ENCODE measurements at places on chromosomes 11 and 22.

DNA sequence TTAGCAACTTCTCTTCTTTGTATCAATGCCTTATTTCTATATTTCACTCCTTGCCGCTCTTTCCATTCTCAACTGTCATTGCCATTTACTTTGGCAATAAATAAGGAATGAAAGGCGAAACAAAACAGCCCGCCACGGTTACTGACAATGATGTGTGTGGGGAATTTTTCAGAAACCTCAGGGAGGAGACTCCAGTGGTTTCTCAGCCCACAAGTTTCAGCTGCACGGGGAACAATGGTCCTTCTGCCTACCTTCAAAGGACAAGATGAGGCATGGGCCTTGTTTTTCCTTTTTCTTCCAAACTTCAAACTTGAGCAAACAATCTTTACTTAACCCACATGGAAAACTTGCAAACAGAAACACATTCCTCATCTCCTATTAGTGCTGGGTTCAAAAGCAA lies 409.4 kb downstream of the METTL15 start:
- DNase-seq, result no peak

- DNase-seq, result no peak
Measured at GRCh38 chr11:28318871-28319270, 210.7 kb downstream of the METTL15 start.

GRCh38 chr22:43996170-43996980 lies 27.7 kb upstream of the PARVB start:
- peak; percentile 69 for DNase-seq

GRCh38 chr11:2954263-2954662 lies 25.0 kb upstream of the PHLDA2 start:
- DNase-seq, result no peak

- peak; percentile 81 for DNase-seq
Measured at GRCh38 chr22:37316875-37317371, 34.6 kb downstream of the CYTH4 start.

DNA sequence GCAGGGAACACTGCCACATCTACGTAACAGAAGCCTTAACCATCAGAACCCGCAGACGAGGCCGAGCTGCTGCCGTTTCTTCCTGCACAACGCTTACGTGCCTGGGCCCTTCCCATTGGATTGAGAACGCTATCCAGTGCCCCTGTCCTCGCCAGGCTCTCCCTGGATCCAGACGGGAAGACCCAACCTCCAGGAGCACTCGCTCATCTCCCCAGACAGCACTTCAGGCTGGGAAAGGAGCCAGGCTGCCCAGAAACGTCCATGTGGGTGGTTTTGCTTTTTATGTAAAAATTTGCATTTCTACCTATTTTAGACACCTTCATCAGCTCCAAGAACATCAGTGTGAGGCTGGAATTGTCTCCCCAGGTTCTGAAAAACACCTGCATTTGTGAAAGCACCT lies 7.3 kb upstream of the CRYBB3 start:
- DNase-seq, result no peak

GRCh38 chr11:73394416-73395296 lies 18.5 kb downstream of the RELT start:
- DNase-seq, result no peak

GRCh38 chr11:63683133-63683991 lies 2.1 kb downstream of the RTN3 start:
- no peak for DNase-seq

GRCh38 chr22:35479359-35479758 lies 61.3 kb upstream of the RASD2 start:
- no peak for DNase-seq

All from CD8-positive, alpha-beta T cell (primary cell).